ENCODE measurements at places on chromosomes 7 and 10. TPM values are rescaled to one million over a fixed set of nuclear protein-coding genes. Genes with fewer than 3 reads are reported as not detected.

EPHB6 gene
- total RNA-seq, result 29.8 TPM

TRIM50 gene
- 1.4 TPM for total RNA-seq

CFAP43 gene
- 8.5 TPM for total RNA-seq

TSPAN12 gene
- 9.2 TPM for total RNA-seq

HOXA13 gene
- total RNA-seq, result 0.33 TPM

PRLHR gene
- total RNA-seq, result not detected

MYOZ1 gene
- 0.80 TPM for total RNA-seq

NUTM2E gene
- not detected for total RNA-seq

OR2A1 gene
- 0.33 TPM for total RNA-seq

UBE2D4 gene
- 34.1 TPM for total RNA-seq

KCP gene
- 0.88 TPM for total RNA-seq

C10orf95 gene
- not detected for total RNA-seq

SPDYE11 gene
- not detected for total RNA-seq

ANLN gene
- total RNA-seq, result 5.4 TPM

CACUL1 gene
- total RNA-seq, result 33.4 TPM

NAMPT gene
- 195 TPM for total RNA-seq

AS3MT gene
- total RNA-seq, result 5.2 TPM

IFIT2 gene
- total RNA-seq, result 6.6 TPM

ITGB8 gene
- total RNA-seq, result 154 TPM

TLX1 gene
- not detected for total RNA-seq

AUTS2 gene
- total RNA-seq, result 31.5 TPM

CD36 gene
- 2,026 TPM for total RNA-seq

BRI3 gene
- 56.4 TPM for total RNA-seq

FRMPD2 gene
- total RNA-seq, result 1.9 TPM

TMEM184A gene
- total RNA-seq, result not detected

KAZALD1 gene
- 2.8 TPM for total RNA-seq

CLIP2 gene
- 20.3 TPM for total RNA-seq

STN1 gene
- 23.8 TPM for total RNA-seq

GPNMB gene
- total RNA-seq, result 460 TPM

LFNG gene
- 9.1 TPM for total RNA-seq

PIK3CG gene
- total RNA-seq, result 3.3 TPM

CLRN3 gene
- 0.98 TPM for total RNA-seq

ASB10 gene
- not detected for total RNA-seq

KMT2E gene
- total RNA-seq, result 168 TPM

NME8 gene
- total RNA-seq, result not detected

NRP1 gene
- total RNA-seq, result 76.0 TPM

UNCX gene
- total RNA-seq, result not detected

MYL10 gene
- not detected for total RNA-seq

PRKAR2B gene
- 34.7 TPM for total RNA-seq

UPP1 gene
- total RNA-seq, result 32.1 TPM

PPP1R3A gene
- total RNA-seq, result not detected

CH25H gene
- 0.16 TPM for total RNA-seq

NEUROG3 gene
- not detected for total RNA-seq

ZNF425 gene
- 2.1 TPM for total RNA-seq

TMEM236 gene
- 0.66 TPM for total RNA-seq

LOXL4 gene
- 26.1 TPM for total RNA-seq

ASZ1 gene
- total RNA-seq, result not detected

SFTPA1 gene
- not detected for total RNA-seq

ADIRF gene
- total RNA-seq, result 288 TPM

TAS2R4 gene
- total RNA-seq, result 4.2 TPM

SPDYE17 gene
- total RNA-seq, result not detected

IRF5 gene
- total RNA-seq, result 19.4 TPM

CALML5 gene
- total RNA-seq, result not detected

PPP2R2D gene
- total RNA-seq, result 44.1 TPM

PRR15 gene
- 11.8 TPM for total RNA-seq

All from breast epithelium (tissue), 4 donors.